ENCODE measurements at places on chromosomes 7 and 10. TPM values are rescaled to one million over a fixed set of nuclear protein-coding genes. Genes with fewer than 3 reads are reported as not detected.

- DNase-seq = no peak
Measured at GRCh38 chr7:80127412-80128160, 7.0 kb upstream of the GNAI1 start.

DNA sequence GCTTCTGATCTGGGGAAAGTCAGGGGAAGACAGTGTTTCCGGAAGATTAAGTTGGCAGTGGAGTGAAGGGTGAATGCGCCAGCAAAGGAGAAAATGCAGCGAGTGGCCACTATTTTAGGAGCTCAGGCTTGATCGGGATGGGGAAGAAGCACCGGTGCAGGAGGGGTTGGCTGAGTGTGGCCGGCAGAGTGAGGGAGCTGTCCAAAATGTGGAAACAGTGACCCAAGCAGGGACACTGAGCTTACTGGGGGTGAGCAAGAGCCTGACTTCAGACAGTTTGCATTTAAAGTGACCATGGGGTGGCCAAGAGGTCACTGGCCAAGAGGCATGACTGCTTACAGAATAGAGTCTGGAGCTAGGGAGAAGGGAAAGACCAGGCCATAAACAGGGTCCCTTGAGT lies 79.3 kb downstream of the GOLGA7B start:
- DNase-seq = no peak

DNA sequence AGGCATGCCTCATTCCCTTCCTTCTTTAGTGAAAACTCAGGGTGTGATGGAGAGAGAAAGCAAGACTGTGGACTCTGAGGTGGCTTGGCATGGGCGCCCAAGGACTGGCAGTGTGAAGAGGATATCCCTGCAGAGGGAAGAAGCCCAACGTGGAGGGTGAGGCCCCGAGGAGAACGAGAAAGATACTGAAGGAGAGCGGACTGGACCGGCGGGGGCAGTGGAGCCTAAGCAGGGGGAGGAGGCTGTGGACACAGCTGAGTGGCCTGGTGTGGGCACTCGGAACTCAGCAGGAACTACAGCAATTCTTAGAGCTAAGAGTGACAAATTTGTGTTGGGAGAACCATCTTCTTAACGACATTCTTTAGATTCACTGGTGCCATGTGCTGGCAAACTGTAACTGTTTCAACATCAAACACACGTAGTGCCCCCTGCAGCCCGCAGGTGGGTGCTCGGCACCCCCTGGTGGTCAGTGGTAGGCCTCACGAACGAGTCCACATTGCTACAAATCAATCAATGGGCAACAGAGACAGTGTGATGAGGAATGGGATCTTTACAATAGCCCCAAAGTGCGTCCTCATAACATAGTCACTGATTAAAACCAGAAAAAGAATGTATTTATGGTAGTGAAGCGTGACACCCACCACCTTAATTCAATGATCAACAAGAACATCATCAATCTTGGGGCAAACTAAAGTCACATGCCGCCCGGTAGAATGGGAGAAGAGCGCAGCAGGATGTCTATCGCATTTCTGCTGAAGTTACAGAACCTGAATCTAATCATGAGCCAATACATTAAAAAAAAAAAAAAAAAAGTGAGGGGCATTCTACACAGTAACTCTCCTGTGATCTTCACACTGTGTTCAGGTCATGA lies 2.0 kb upstream of the SFTPA1 start:
- DNase-seq = no peak

GRCh38 chr7:141715794-141716689 lies 7.9 kb downstream of the WEE2 start:
- DNase-seq = no peak

DNA sequence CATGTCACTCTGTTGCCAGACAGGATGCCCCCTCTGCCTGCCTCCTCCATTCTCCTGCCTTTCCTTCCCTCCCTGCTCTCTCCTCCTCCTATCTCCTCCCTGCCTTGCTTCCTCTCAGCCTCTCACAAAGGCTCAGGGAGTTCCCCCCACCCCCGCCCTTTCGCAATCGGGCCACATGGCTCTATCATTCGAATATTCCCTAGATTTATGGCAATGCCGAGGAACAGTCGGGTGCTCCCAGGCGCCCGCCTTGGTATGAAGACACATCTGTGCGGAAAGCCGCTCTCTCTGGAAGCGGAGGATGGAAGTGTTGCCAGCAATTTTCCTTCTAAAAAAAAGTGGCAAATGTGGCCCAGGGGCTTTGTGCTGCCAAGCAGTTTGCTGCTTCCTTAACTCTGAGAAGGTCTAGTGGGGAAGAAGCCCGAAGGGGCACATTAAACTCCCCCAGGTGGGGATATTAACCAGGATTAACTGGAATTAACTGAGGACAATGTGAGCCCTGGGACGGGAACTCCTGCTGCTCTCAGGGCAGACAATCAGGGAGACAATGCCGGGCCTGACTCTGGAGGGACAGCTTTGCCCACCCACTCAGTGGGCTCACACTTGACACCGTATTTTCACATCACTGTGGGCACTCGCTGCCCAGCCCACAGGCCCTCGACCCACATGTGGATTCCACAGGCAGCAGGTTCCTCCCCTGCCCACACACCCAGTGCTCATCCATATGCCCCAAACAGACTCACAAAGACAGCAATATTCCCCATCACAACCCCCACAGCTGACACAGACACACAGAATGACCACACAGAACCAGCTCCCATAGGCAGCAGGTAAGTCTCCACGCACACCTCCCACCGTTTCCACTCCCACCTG lies 88.4 kb upstream of the SMNDC1 start:
- no peak for DNase-seq

DNA sequence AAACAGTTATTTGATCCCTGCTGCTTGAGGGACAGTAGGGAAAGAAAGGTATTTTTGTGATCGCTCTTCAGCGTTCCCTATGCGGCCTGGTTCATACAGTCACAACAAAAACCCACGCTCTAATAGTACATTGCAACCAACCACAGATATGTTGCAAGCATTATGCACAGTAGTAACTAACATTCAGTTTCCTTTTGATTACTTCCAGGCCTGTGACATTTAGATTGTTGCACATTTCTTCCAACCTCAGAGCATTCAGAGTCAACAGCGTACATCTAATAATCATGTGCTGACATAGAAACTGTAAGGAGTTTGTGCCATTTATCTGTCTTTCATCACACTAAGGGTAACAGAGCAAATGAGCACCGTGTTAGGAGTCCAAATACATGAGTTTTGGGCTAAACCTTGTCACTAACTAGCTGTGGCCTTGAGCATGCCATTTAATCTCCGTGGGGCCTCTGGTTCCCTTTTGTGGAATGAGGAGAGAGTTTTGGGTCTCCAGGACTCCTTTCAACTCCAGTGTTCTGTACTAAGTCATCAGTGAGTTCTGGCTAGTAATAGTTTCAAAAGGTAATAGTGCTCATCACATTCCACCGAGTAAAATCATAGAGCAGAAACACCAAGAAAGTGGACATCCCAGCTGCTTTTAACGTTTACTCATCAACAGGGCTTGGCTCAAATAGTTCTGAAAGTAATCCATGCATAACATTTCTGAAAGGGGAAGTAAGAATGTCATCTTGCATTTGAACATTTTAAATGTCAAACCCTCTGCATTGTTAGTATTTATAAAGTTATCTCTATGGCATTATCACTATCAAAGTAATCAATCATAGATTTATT lies 99.0 kb upstream of the FZD1 start:
- no peak for DNase-seq

DNA sequence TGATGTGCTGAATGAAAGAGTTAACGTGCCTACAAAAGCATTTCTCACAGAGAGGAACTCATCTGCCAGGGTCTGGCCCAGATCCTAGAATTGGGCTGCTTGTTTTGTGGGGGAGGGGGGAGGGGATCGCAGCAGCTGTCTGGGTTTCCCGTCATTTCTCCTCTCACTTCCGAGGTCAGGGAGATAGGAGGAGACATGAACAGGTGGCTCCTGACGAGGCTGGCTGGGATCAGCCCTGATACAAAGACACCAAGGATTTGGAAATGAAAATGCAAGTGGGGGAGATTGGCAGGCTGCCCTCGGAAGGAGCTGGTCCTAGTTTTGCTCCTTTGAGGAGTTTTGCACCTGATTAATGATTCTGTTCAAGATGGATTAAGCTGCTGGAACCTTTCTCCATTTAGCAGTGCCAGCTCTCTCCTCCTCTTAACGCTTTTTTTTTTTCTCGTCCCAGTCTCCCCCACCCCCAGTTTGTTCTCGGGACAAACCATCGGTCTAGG lies 86.8 kb upstream of the KMT2C start:
- DNase-seq = no peak

Gene CDHR1
- polyA plus RNA-seq = 0.54 TPM

Gene UNCX
- polyA plus RNA-seq = 6.5 TPM

Gene PVRIG
- 3.8 TPM for polyA plus RNA-seq

Gene RRP12
- 20.1 TPM for polyA plus RNA-seq

Gene ST7
- polyA plus RNA-seq = 29.3 TPM
